ENCODE measurements at places on chromosomes 16 and 17.

- DNase-seq = no peak
Observed at GRCh38 chr16:62450291-62450690, 414.1 kb upstream of the CDH8 start.

DNA sequence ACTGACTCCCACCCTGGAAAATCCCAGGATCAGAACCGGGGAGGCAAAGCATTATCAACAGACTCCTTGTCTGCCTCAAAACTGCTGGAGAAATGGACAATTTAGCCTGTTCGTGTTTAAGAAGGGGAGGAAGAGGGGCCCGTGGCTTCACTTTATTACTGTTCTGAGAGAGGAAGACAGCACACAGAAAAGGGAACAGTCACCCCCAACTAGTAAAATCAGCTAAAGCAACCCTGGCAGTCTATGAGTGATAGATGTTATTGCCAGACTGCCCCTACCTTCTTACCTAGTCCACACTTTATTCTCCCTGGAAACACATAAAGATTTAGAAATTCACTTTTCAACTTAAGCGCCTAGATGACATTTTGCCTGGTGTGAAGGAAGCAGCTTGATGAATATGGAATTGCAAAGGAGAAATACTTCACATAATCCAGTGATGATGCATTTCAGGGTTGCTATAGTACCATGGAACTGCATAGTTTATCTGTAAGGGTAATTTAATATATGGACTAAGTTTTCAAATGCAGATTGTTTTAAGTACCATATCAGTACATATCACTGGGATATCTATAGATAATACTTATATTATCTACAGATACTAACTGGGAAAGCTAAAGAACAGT, 36.9 kb upstream of the TRAP1 start:
- no peak for DNase-seq

DNA sequence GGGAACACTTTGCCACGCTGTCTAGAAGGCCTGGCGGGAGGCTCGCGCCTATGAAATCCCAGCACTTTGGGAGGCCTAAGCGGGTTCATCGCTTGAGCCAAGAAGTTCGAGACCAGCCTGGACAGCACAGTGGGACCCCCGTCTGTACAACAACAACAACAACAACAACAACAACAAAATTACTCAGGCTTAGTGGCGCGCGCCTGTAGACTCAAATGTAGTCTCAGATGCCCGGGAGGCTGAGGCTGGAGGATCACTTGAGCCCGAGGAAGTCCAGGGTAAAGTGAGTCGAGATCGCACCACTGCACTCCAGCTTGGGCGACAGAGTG, 297 bp upstream of the SLFN13 start:
- DNase-seq = no peak

GRCh38 chr17:5837055-5837491, 233.1 kb upstream of the WSCD1 start:
- peak; percentile 52 for DNase-seq

DNA sequence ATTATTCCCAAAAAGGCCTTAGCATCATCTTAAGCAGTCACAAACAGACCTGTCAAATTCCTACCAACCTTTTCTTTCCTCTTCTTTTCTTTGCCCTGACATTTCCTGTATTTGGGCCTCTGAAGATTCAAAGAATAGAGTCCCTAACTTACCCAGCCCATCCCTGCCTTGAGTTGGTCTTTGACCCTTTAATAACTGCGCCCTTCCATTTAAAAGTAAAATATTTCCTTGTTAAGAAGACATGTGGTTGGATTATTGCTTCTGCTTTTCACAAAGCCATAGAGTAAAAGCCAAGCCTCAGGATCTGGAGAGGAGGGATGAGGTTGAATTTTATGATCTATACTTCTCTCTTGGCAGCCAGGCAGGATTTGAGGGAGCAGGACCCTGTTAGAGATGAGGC, 13.2 kb upstream of the CCL23 start:
- no peak for DNase-seq

All from HFFc6 (cell line).